ENCODE measurements at places on chromosomes 11 and 22.

- DNase-seq: no peak
Observed at GRCh38 chr11:113736323-113736722, 30.2 kb upstream of the TMPRSS5 start.

- DNase-seq: no peak
Observed at GRCh38 chr11:78112582-78113275, 26.7 kb downstream of the ALG8 start.

DNA sequence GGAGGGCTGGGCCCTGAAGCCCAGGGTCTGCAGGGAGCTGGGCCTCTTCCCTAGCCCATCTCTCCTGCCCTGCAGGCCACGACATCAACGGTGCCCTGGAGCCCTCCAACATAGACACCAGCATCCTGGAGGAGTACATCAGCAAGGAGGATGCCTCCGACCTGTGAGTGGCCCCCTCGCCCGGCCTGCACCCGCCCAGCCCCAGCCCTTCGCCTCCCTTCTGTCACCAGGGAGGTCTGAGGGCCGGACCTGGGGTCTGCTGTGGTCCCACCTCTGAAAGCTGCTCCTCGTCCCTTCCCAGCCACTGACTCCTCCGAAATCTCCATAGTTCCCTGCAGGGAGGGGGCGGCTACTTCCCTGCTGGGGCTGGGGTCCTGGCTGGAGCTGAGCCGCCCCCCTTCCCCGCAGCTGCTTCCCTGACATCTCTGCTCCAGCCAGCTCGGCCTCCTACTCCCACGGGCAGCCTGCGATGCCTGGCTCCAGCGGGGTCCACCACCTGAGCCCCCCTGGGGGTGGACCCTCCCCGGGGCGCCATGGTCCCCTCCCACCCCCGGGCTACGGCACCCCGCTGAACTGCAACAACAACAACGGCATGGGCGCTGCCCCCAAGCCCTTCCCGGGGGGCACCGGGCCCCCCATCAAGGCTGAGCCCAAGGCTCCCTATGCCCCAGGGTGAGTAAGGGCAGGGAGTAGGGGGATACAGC lies 13.3 kb downstream of the MYRF start:
- no peak for DNase-seq

- DNase-seq: no peak
Observed at GRCh38 chr22:50091092-50091768, 1.4 kb downstream of the MOV10L1 start.

DNA sequence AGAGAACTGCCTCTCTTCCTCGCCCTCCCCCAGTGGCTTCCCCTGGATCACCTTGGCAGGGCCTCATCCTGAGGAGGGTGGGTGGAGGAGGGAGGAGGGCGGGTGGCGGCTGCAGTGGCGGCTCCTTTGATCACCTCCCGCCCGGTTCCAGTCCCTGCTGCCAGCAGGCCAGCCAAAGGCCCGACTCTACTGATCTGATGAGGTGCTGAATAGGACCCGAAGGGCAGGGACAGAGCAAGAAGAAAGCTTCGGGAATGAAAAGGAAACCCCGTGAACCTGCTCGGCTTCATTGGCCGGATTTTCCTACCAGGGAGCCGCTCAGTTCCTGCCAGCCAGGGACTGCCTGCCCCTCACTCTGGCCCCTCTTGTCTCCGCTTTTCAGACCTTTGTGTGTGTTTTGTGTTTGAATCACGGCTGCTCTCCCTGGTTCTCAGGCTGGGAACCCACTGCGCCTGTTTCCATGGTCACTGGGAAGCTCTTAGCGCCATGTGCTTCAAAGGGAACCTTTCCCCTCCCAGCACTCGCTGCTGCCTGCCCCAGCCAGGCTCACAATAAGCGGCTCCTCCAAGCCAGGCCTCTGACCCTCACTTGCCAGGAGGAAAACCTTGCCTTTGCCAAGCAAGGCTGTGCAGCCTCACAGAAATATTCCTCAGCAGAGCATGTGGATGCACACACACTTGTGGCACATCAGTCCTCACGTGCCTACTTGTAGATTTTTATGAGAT lies 56.8 kb downstream of the C22orf31 start:
- no peak for DNase-seq

DNA sequence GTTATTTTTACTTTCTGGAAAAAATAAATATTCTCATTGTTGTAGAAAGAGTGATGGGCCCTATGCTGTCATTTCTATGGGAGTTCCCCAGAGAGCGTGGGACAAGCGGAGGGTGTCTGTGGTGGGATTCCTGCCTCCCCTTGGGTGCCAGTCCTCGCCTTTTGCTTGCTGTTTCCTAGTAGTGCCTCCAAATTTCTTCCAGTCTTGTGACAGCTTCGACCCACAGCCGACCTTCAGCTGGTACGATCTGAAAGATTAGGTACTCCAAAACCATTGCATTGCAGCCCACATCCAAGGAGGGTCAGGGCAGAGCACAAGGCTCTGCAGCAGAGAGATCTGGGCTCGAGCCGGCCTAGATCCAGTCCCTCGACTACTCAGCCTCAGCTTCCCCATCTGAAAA lies 58.9 kb upstream of the EMID1 start:
- no peak for DNase-seq

DNA sequence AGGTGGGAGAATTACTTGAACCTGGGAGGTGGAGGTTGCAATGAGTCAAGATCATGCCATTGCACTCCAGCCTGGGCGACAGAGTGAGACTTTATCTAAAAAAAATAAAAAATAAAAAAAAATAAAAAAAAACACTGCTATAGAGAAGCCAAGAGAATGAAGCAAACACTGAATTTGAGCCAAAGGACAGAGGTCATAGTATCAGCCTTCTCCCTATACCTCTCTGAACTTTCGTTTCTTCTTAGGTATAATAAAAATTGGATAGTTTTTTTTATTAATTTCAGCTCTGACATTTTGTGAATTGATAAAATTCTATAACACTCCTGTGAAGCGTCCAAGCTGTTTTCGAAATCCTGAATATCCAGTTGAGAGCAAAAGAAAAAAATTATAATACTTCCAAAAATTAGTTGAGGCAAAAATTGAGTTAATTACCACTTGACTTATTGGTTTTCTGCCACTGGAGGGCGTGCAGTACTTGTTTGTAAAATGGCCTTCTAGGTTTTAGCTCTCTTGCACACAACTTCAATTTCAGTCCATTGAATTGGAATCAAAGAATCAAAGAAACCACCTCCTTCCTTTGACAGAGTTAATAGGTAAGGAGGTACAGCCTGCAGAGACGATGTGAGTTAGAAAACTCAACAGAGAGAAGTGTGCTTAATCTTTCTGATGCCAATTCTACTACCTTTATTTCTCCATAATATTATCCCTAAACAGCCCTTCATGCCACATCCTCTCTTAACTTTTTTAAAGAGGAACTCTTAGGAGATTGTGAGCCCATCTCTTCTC lies 143.2 kb downstream of the BBOX1 start:
- peak; percentile 29 for DNase-seq

DNA sequence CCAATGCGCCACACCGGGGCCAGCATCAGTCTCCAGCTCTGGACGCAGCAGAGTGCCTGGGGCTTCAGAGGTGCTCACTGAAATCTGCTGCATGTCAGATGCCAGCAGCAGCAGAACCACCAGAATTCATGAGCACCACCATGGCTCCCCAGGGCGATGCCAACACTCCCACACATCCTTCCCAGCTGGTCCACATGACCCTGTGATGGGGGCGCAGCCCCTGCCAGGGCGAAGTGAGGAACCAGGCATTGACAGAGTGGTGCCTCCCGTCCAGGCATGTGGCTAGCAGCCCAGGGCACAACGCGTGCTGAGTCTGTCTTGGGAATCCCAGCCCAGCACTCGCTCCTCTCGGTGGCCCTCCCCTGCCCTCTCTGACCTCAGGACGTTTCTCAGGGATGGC lies 80.4 kb downstream of the DHCR7 start:
- no peak for DNase-seq

GRCh38 chr11:57416436-57416835 lies 10.5 kb downstream of the SLC43A3 start:
- no peak for DNase-seq

DNA sequence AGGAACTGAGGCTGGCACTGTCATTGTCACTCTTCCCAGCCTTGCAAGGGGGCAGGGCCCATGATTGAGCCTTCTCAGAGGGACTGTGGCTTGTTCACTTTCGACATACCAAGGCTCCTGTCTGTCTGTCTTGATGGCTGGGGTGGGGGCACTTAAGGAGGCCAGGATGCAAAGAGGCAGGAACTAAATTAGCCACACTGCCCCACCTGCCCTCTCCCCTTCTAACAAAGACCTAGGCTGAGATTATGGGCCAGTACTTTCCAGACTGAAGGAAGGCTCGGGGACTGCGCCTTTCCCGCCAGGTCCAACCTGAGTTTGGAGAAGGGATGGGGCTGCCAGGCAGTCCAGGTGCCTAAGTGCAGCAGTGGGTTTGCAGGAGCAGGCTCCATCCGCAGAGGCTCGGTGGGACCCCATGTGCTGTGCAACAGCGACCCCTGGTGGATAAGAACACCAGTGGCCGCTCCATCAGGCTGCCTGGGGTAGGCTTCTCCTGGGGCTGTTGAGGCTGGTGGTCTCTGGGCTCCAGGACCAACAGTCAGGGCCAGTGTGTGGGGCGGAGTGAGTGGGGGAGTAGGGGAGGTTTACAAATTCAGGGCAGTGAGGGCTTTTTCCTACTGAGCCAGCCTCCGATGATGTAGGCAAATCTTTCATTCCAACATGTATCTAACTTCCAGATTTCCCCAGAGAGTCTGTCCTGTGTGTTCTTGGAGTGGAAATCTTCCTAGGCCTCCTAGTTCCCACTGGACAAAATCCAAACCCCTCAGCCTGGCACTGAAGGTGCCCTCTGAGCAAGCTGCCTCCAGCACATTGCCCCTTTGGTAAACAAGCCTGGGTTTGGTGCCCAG lies 93.9 kb downstream of the INSC start:
- no peak for DNase-seq

DNA sequence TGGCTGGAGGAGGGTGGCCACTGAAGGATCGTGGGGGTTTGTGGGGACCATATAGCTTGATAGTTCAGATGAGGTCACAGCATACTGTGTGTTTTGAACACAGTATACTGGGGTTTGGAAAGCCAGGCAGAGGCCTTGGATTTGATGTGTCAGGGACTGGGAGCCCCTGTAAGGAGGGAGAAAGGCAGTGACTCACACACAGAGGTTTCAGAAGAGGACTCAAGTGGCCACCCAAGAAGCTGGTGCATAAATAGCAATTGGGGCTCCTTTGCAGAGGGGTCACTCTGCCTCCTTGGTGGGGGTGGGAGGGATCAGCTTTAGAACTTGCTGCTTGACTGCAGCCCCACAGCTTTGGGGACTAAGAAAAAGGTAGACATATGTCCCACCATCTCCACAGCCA lies 39.3 kb downstream of the SLC5A1 start:
- no peak for DNase-seq

- no peak for DNase-seq
Observed at GRCh38 chr11:110710628-110711381, 1.4 kb downstream of the ARHGAP20 start.

DNA sequence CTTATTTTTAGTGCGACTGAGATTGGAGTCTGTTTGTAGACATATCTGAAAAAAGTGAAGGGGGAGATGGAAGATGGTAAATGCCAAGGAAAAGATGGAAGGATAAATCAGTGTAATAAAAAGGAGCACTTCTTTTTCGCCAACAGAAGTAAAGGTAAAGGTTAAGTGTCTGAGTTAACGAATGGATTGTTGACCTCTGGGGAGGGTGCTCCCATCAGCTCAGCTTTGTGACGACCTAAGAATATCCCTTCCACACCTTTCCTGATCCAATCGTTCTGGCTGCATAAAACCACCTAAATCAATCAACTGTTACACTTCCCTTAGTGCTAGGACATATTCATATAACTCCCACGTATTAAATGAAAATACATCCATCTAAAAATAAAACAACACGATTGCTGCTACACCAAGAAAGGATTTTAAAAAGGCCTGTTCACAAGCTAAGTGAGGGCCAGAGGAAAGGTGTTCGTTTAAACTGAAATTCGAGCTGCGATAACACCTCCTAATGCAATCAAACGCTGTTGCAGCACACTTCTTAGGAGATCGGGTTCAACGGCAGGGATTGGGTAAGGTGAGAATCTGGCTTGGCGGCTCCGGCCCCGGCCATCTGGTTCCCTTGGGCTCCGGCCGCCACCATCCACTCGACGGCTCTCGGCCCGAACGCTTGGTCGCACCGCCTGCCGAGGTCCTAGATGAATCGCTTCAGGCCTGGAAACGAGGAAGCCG lies 658 bp downstream of the C11orf71 start:
- no peak for DNase-seq

DNA sequence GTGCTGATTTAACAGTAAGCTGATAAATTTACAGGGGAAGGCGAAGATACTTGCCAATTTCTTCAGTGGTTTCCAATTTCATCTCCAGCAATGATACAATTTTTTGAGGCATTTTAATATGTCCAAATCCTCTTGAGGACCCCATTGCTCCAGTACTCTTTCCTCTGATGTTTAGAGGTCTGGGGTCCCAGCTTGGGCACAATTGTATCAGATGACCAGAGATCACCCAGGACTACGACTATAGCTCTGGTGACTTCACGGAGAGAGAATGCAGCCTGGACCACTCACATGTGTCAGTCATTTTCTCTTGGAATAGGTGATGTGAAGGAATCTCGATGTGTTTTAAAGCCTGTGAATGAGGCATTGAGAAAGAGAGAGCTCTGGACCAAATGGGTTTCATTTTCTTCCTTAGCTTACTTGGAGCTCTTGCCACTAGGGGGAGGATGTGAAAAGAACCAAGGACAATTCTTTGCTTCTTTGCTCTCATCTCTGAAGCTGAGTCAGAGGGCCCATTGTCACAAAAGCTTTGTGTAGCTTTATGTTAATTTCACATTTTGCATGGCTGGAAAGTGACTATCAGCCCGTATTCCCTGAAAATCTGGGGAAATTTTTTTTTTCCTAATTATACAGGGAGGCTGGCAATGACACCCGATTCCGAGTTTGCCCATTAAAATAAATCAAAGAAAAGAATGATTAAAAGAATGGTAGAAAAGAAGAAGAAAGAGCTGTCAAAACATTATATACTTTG lies 6.7 kb upstream of the CCDC90B start:
- DNase-seq: no peak

DNA sequence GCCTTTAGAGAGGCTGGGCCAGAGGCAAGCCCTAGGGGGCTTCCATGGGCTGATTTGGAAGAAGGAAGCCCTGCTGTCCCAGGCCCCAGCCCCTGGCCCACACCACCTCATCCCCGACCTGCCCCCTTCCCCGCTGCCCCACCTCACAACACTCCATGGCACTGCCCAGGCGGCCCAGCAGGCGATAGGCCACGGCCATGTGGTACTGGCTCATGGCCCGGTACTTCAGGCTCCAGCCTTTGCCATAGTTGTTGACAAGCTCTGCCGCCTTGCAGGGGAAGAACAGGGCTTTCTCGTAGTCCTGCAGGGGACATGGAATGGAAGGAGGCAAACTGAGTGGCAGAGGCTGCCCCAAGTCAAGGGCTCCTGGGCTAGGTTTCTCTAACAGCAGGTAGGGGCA lies 6.4 kb downstream of the RAPSN start:
- DNase-seq: no peak

DNA sequence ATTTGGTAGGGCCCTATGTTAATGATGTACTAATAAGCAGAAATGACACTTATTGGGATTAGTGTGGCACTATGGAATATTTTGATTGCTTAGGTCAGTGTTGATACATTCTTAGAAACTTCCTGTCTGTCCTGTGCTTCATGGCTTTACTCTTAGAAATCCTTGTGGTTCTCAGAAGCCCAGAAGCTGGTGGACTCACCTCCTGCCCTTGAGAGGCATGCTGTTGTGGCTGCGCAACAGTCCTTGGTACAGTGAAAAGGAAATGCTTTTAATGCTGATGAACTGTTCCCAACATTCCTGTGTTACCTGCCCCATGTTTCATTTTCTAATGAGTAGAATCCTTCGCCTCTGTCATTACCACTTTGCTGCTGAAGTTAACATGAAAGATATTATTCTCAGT lies 52.4 kb upstream of the MYO18B start:
- DNase-seq: no peak

GRCh38 chr11:48170241-48171233 lies 46.1 kb upstream of the OR4B1 start:
- no peak for DNase-seq
